ENCODE measurements at places on chromosomes 5 and 9.

DNA sequence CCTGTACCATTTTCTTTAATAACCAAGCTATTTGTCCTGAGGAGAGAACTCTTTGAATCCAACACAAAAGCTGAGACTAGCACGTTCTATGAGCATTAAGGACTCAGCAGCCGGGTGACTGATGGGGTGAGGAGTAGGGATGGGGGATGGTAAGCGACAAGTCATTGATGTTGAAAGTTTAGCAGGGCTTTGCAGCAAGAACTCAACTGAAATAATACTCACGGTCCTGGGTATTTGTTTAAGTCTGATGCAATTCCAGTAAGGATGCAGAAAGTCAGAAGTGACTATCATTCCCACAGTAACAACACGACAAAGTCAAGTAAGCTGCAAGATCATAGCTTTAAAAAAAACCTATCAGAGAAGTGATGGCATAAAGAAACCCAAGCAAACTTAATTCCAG, 131.1 kb downstream of the ACTL7B start:
- no peak for DNase-seq

- DNase-seq, result peak; percentile 61
These were observed 137.6 kb downstream of the SUSD1 start for GRCh38 chr9:112037281-112038016.

- DNase-seq, result no peak
These were observed 9.8 kb downstream of the LURAP1L start for GRCh38 chr9:12784461-12785259.

GRCh38 chr5:171748720-171749119, 36.9 kb upstream of the SMIM23 start:
- no peak for DNase-seq

DNA sequence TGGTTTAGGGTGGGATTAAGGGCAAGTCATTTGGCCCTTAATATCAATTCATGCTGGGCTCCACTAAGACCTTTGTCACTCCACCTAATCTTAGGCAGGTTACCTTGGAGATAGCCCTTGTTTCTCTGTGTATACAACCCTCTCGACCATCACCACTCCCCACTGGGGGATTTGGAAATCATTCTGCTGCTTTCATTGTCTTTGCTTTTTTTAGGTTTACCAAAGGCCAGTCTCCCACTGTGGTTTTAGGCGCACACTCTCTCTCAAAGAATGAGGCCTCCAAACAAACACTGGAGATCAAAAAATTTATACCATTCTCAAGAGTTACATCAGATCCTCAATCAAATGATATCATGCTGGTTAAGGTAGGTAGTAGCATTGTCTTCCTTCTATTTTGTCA, 6.2 kb downstream of the GZMK start:
- DNase-seq, result no peak

- no peak for DNase-seq
These were observed 1.2 kb downstream of the RIC1 start for GRCh38 chr9:5630081-5630507.

GRCh38 chr9:73091909-73092308, 59.8 kb upstream of the ANXA1 start:
- no peak for DNase-seq

Data from activated naive CD4-positive, alpha-beta T cell treated with anti-CD3 and anti-CD28 coated beads, Interleukin-2, amount 50 U/mL, for 72 hours (primary cell).